ENCODE measurements at places on chromosomes 3 and 15.

DNA sequence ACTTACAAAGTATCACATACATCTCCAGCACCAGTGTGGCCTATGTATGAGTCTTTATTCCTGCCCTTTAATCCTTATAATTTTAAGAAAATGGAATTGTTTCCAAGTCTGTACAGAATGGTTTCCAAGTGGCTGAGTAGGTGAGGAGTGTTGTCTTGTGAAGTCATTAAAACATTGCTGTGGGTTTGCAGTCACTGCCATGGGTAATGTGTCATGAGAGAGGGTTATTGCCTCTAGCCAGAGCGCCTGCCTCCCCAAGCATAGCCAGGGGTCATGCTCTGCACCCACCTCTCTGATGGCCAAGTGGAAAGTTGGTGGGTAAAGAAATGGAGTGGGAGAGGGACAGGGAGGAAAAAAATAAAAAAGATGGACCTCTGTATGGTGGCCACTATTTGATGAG, 25.3 kb downstream of the TRAK1 start:
- DNase-seq, result no peak

DNA sequence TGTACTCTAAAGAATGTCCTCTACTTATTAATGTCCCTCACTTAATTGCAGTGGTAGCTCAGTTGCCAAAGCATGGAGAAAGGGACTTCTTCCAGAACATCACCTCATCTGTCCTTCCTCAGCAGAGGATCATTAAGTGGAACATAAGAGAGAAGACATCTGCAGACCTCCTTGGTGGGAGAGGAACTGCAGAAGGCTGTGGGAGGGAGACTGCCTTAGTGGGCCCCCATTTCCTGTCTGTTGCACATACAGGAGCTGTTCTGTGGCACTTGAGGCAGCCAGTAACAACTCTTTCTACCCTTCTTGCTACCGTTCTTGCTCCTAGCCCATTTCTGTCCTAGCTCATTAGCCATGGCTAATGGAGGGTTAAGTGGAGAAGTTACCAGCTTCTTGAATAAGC, 33.6 kb downstream of the HPS3 start:
- no peak for DNase-seq

- no peak for DNase-seq
These were observed 101.4 kb downstream of the TFG start for GRCh38 chr3:100810671-100811070.

- no peak for DNase-seq
These were observed 2.7 kb downstream of the VGLL3 start for GRCh38 chr3:86988235-86988634.

DNA sequence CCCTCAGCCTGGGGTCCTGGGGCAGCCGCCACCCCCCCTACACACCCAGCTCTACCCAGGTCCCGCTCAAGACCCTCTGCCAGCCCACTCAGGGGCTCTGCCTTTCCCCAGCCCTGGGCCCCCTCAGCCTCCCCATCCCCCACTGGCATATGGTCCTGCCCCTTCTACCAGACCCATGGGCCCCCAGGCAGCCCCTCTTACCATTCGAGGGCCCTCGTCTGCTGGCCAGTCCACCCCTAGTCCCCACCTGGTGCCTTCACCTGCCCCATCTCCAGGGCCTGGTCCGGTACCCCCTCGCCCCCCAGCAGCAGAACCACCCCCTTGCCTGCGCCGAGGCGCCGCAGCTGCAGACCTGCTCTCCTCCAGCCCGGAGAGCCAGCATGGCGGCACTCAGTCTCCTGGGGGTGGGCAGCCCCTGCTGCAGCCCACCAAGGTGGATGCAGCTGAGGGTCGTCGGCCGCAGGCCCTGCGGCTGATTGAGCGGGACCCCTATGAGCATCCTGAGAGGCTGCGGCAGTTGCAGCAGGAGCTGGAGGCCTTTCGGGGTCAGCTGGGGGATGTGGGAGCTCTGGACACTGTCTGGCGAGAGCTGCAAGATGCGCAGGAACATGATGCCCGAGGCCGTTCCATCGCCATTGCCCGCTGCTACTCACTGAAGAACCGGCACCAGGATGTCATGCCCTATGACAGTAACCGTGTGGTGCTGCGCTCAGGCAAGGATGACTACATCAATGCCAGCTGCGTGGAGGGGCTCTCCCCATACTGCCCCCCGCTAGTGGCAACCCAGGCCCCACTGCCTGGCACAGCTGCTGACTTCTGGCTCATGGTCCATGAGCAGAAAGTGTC, 30.2 kb downstream of the PTPN23 start:
- DNase-seq, result no peak

DNA sequence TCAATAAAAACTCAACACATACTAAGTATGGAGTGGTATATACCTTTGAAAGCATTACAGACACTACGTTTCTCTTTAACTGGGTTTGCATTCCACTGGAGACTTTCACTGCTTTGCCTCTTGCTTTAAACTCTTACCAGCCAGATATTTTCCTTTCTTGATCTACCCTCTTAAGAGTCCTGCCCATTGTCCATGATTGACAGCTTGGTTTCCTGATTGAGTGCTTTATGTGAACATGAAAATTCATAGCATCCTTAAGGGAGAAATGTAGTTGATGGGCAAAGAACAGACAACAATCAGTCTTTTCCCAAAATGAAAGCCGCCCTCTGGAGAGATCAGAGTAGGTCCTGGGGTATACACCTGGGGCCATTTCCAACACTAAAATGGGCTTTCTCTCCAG, 78.6 kb downstream of the PTPRG start:
- DNase-seq, result no peak

Measured in SIG-M5 (cell line).